Thyroid gland (tissue), 4 donors: ENCODE measurements at places on chromosomes 12 and 14. TPM values are rescaled to one million over a fixed set of nuclear protein-coding genes. Genes with fewer than 3 reads are reported as not detected.

DNA sequence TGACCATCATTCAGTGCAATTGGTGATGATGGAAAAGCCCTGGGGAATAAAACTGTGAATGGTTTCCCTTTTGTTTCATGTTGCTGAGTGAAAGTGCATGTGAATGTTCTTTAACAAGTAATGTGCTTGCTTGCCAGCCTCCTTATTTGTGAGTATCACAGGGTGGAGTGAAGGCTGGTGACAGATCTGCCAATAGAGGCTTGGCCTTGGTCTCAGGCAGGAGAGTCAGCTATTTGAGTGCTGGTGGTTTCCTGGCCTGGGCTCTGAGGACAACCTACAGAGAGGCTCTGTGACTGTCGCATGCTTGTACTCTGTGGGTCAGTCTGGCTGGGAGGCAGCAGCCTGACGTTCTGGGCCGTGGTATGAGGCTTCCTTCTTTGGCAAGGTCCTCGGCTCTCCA is 20.7 kb downstream of the KRT85 start:
- peak; percentile 83 for DNase-seq
- no peaks in the 10 kb centered on the region for H3K36me3 ChIP-seq
- H3K27me3 ChIP-seq, result no peaks in the 10 kb centered on the region
- H3K4me3 ChIP-seq, result no peak overlapping the region
- peak overlapping the region; percentile 67 for H3K27ac ChIP-seq

DNA sequence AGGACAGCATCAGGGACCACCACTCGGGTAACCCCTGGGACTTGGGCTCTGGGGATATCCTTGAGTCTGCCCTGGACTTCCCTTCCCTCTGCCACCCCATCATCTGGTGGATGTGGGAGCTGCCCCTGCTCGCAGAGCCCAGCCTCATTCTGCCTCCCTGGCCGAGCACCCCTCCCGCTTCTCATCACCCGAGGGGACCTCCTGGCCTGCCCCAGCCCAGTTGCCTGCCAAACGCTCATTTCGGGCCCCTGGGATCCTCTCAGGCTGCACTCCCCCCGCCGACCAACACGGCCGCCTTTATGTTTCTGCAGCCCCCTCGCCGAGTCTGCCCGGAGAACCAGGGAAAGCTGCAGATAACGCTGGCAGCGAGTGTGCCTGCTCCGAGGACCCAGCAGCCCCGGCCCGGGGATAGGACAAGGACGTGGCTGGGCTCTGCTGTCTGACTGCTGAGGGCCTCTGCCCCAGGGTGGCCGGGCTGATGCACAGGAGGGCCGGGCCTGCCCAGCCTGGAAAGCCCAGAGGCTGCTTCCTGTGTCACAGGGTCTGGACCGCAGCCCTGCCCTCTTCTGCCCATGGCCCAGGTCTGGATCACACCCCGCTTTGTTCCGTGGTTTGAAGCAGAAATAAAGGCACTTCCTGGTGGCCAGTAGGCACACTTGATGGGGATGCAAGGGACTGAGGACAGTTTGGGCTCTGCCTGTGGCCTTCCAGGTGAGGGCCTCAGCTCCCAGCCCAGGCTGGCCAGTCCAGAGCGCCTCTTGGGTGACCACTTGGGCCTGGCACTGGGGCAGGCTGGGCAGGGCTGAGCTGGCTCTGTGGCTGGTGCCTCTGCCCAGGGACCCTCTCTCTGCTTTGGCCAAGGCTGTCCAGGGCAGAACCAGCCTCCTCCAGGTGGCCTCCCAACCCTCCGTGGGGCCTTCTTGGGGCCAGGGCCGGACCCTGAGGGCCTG is 4.9 kb upstream of the EXOC3L4 start:
- H3K27me3 ChIP-seq, result no peaks in the 10 kb centered on the region
- DNase-seq, result no peak
- H3K36me3 ChIP-seq, result no peaks in the 10 kb centered on the region
- H3K27ac ChIP-seq, result no peak overlapping the region

A2M gene
- total RNA-seq, result 300 TPM

DNA sequence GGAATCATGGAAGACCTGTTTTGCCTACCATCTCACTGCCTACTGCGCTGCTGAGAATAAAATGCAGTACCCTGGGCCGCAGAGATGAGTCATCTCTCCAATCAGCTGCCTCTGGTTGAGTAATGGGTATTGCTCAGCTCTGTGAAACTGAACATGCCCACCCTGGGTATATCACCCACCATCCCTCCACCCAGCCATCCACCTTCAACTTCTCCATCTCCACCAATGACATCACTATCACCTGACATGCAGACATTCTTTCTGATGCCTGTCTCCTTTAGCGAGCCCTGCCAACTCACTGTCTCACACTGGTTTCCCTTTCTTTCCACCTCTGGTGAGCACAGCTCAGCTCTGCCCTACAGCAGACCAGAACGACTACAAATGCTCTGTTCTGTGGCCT is 33.6 kb downstream of the E2F7 start:
- H3K27me3 ChIP-seq, result no peaks in the 10 kb centered on the region
- no peak overlapping the region for H3K4me3 ChIP-seq
- no peak overlapping the region for H3K27ac ChIP-seq

SYT1 gene
- total RNA-seq, result 1.3 TPM

GRCh38 chr12:110927546-110927945 is 7.2 kb upstream of the MYL2 start:
- no peak for DNase-seq
- H3K36me3 ChIP-seq, result no peaks in the 10 kb centered on the region
- no peaks in the 10 kb centered on the region for H3K4me1 ChIP-seq
- H3K27ac ChIP-seq, result no peak overlapping the region

DNA sequence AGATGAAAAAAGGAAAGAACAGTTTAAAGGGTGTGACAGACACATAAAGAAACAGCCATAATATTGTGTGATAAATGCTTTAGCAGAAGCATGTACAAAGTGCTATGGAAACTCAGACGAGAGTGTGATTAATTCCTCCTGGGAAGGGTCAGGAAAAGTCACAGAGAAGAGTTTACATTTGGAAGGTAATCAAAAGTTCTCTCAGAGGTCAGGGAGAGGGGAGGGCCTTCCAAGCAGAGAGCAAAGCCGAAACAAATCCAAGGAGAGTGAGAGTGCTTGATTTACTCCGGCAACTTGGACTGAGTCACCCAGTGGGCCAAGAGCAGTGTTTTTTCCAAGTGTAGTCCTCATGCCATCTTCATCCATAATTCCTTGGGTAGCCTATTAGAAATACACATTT is 108.3 kb downstream of the IGF1 start:
- H3K4me3 ChIP-seq, result no peak overlapping the region
- H3K36me3 ChIP-seq, result no peaks in the 10 kb centered on the region
- no peak for DNase-seq
- no peaks in the 10 kb centered on the region for H3K4me1 ChIP-seq
- no peaks in the 10 kb centered on the region for H3K27me3 ChIP-seq
- no peak overlapping the region for H3K27ac ChIP-seq

- H3K4me3 ChIP-seq, result peak overlapping the region; percentile 43
Measured at GRCh38 chr12:105235281-105235731, 668 bp downstream of the APPL2 start.

GRCh38 chr12:71297930-71298329 is 140.1 kb upstream of the TSPAN8 start:
- no peaks in the 10 kb centered on the region for H3K36me3 ChIP-seq
- H3K4me3 ChIP-seq, result no peak overlapping the region
- no peak overlapping the region for H3K27ac ChIP-seq
- no peaks in the 10 kb centered on the region for H3K4me1 ChIP-seq

- DNase-seq, result peak; percentile 5
- H3K4me1 ChIP-seq, result peaks cover 14% of the 10 kb centered on the region
- H3K27me3 ChIP-seq, result no peaks in the 10 kb centered on the region
- peak overlapping the region; percentile 22 for H3K27ac ChIP-seq
- no peaks in the 10 kb centered on the region for H3K36me3 ChIP-seq
- H3K4me3 ChIP-seq, result no peak overlapping the region
Measured at GRCh38 chr14:77372304-77372841, 4.5 kb downstream of the TMED8 start.

- no peaks in the 10 kb centered on the region for H3K36me3 ChIP-seq
- no peaks in the 10 kb centered on the region for H3K27me3 ChIP-seq
- H3K4me3 ChIP-seq, result no peak overlapping the region
- no peak for DNase-seq
Measured at GRCh38 chr12:19048943-19049342, 80.6 kb upstream of the PLEKHA5 start.

DNA sequence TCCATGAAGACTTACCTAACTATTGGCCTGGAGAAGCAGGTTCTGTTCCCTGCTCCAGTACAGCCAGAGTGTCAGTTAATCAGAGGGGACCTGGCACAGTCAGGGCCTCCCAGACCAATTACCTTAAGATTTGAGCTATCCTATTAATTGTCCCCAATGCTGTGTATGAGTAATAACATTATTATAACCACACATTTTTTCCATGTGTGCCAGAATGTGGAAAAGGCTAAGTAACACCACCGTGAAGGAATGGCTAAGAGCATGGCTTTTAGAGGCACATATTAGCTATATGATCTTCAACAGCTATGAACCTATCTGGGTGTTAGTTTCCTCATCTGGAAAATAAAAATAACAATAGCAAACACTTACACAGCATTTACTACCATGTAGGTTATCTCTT is 111.1 kb upstream of the RAP1B start:
- DNase-seq, result no peak
- H3K27ac ChIP-seq, result no peak overlapping the region
- H3K36me3 ChIP-seq, result no peaks in the 10 kb centered on the region
- H3K4me1 ChIP-seq, result no peaks in the 10 kb centered on the region
- no peak overlapping the region for H3K4me3 ChIP-seq

DNA sequence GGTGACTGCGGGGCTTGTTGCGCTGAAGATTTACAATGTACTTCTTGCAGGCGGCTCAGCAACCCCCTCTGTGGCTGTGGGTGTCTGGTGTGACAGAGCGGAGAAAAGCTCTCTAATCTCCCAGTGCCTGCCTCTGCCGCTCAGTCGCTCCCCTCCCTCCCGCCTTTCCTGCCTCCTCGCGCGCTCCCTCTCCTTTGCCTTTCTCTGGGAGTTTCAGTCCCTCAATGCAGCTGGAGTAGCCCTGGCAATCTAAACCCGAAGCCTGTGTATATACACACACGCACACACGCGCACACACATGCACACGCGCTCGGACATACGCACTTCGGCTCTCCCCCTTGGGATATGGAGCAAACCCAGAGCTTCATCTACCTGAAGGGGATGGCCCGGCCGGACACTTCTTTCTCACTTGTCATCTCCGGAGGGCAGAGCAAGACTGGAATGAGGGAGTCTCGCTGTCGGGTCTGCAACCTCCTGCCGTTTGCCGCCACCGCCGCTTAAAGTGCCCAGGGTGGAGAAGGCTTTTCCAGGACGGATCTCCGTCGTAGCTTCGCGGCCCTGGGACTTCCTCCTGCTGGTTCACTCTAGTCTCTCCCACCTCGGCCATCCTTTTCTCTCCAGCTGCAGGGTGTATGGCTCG is 599 bp upstream of the TRHDE start:
- peak overlapping the region; percentile 30 for H3K4me3 ChIP-seq
- no peak for DNase-seq
- H3K4me1 ChIP-seq, result peaks cover 19% of the 10 kb centered on the region
- H3K36me3 ChIP-seq, result no peaks in the 10 kb centered on the region

- peaks cover 4% of the 10 kb centered on the region for H3K4me1 ChIP-seq
- H3K4me3 ChIP-seq, result no peak overlapping the region
- DNase-seq, result no peak
- H3K27ac ChIP-seq, result no peak overlapping the region
Measured at GRCh38 chr12:15939111-15939510, 28.0 kb downstream of the DERA start.

DNA sequence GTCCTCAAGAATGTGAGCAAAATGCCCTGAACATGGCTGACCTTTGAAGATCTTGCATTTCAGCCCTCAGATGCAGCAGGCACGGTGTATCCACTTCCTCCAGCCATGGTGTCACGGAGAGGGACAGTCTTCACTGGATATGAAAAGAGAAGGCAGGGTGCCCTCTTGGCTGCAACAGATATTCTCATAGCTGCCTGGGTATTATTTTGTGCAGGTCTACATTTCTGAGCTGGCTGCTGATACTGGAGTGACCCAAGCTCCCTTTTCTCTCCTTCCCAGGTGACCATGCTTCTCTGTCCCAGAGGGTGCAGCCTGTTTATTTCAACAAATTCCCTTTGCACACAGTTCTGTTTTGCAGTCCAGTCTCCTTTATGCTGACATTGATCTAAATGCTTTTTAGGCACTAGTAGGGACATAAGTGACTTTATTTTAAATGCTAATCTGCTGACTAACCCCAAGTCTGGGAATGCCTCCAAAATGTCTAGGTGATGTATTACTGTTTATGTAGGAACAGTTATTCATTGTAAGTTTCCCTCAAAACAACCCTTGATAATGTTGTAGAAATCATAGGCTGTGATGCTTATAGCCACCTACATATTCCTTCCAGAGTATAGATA is 17.4 kb upstream of the PYGL start:
- no peak for DNase-seq
- H3K27ac ChIP-seq, result no peak overlapping the region
- no peak overlapping the region for H3K4me3 ChIP-seq
- no peaks in the 10 kb centered on the region for H3K36me3 ChIP-seq

DNA sequence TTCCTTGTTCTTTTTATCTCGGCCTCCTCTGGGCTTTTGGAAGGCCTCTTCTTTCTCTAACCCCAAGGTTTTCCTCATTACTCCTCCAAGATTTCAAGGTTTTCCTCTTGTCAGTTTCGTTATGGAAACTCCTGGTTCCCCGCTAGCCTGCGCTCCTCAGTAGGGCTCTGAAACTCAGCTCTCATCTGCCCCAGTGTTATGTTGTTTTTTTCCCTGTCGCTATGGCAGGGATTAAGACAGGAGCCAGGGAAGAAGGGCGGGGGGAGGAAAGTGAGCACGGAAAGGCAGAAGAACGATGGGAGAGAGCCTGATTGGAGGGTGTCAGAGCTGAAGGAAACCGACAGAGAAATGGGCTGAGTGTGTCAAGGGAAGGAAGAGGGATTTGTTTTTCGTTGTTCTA is 26.5 kb upstream of the JDP2 start:
- no peak overlapping the region for H3K4me3 ChIP-seq
- peak overlapping the region; percentile 60 for H3K27ac ChIP-seq
- H3K4me1 ChIP-seq, result peaks cover 20% of the 10 kb centered on the region
- no peaks in the 10 kb centered on the region for H3K27me3 ChIP-seq

KRR1 gene
- total RNA-seq, result 52.8 TPM

DNA sequence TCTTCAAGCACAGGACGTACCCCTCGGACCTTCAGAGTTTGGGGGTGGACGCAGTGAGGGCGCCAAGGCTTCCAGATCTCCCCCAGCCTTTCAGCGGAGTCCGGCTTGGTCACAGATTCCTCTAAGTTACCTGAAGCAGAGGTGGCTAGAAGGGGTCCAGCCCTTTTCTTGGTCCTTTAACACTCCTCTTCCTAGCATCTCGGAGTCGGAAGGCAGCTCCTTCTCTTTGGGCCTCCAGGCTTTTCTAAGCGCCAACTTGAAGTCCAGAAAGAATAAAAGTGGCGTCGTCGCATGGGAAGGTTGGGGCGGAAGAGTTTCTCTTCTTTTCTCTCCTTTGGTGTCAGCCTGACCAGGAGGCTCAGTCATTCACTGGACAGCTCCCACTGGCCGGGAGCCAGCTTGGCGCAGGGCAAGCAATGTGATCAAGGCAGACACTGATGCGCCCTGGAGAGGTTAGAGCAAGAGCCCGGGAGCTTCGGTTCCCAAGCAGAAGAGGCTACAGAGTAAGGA is 9.6 kb downstream of the OR6S1 start:
- H3K27ac ChIP-seq, result no peak overlapping the region
- no peaks in the 10 kb centered on the region for H3K36me3 ChIP-seq
- no peak overlapping the region for H3K4me3 ChIP-seq
- peak; percentile 82 for DNase-seq

GRCh38 chr12:29655861-29656260 is 127.9 kb downstream of the TMTC1 start:
- H3K36me3 ChIP-seq, result no peaks in the 10 kb centered on the region
- no peak overlapping the region for H3K4me3 ChIP-seq
- H3K27ac ChIP-seq, result no peak overlapping the region
- no peak for DNase-seq
- no peaks in the 10 kb centered on the region for H3K4me1 ChIP-seq
